Activated CD8-positive, alpha-beta memory T cell treated with anti-CD3 and anti-CD28 coated beads for 24 hours (primary cell): ENCODE measurements at places on chromosomes 6 and 20.

DNA sequence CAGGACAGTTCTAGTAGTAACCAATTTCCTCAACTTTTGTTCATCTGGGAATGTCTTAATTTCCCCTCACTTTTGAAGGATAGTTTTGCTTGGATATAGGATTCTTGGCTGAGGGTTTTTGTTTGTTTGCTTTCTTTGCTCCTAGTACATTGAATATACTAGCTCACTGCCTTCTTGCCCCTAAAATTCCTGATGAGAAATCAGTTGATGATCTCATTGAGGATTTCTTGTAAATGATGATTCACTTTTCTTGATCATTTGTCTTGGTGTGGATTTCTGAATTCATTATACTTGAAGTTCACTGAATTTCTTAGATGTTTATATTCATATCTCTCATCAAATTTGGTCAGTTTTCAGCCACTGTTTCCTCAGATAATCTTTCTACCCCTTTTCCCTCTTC is 49.1 kb upstream of the PRDM1 start:
- DNase-seq = no peak

DNA sequence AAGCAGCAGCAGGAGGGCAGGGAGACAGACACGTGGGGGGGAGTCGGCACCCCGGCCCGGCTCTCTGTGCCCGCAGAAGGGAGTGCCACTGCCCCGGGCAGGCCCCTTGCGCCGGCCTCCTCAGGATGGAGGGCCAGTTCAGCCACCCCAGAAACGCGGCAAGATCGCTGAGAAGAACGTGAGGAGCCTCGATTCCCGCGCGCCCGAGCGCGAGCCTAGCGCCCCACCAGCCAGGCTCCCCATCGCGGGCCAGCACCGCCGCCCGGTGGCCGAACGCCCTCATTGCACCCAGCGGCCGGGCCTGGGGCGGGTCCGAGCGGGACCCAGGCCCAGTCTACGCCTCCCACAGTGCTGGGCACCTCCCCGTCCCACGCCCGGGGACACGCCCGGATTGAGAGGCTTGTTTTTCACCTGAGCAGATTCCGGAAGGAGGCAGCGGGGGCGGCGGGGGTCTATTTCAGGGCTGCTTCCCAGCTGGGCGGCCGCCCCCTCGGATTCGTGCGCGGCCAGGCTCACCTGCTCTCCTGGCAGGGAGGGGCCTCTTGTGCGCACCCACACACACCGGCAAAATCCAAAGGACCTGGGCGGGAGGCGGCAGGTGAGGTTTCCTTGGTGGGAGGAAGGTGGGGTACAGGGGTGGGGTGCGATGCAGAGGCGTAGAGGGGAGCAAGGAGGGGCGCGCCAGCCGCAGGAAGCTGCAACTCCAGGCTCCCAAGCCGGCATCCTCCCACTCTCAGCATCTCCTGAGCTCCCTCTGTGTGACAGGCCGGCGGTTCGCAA is 9.0 kb upstream of the GRM4 start:
- peak; percentile 91 for DNase-seq

- DNase-seq = no peak
Observed at GRCh38 chr6:111951497-111952085, 78.3 kb upstream of the FYN start.

GRCh38 chr20:59585714-59586409 is 18.5 kb upstream of the PHACTR3 start:
- DNase-seq = no peak

- DNase-seq = no peak
Observed at GRCh38 chr20:62511300-62511914, 35.6 kb upstream of the GATA5 start.

GRCh38 chr20:62763404-62763803 is 32.9 kb upstream of the MRGBP start:
- DNase-seq = no peak

DNA sequence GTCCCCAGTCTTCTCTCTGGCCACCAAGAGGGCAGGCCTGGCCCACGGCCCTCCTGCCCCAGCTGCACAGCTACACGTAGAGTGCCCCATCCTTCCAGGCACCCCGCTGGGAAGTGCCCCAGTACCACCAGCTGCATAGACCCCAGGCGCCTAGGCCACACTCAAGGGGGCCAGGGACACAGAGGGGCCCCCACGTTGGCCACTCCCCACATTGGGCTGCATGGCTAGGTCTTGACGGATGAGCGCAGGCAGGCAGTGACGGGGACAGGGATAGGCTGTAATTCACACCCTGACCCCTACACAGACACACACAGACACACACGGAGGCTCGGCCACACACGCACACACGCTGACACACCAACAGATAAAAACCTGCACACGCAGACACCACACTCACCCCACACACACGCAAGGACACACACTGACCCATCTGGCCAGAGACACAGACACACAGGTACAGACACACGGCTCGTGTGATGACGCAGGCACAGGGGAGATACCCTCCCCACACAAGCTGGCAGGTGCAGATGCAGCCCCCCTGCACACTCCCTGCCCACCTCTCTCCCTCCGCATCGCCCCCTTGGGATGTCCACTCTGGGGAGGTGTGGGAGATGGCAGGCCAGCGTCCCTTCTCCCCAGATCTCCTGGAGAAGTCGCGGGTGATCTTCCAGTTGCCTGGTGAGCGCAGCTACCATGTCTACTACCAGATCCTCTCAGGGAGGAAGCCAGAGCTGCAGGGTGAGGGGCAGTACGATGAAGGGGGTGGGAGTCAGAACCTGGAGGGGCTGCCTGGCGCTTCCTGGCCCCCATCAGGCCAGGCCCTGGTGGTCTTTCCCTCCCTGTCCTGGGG is 30.0 kb downstream of the MYH7B start:
- DNase-seq = no peak

DNA sequence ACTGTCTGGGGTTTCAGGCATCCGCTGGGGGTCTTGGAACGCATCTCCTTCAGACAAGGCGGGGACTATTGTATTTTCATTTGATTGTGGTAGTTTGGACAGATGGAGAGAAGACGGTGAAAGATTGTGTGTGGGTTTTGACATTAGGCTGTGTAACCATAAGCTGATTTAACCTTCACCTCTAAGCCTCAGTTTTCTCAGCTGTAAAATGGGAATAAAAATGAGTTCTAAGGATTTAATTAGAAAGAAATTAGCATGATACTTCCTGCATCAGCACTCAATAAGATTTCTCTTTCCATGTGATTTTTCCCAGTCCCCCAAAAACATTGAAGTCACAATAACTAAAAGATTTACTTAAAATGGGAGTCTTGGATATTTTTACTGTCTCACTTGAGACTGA is 78.1 kb downstream of the CBFA2T2 start:
- DNase-seq = no peak

GRCh38 chr6:114281496-114281895 is 61.3 kb downstream of the HS3ST5 start:
- DNase-seq = no peak

DNA sequence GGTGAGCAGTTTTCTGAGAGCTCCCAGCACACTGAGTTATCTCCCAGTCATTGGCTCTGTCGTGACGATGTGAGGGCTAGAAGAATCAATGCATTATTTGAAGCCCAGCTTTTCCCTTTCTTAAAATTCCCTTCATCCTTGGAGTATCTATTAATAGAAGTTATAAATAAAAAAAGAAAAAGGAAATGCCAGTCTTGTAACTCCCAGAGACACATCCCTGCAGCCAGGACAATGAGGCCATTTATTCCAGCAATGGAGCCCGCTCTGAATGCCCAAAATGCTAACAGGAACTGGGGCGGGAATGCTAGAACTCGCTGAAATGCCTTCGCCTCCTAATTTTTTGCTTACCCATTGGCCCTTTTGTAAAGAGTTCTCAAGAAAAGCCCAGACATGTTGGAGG is 305.8 kb downstream of the TFAP2C start:
- DNase-seq = no peak

DNA sequence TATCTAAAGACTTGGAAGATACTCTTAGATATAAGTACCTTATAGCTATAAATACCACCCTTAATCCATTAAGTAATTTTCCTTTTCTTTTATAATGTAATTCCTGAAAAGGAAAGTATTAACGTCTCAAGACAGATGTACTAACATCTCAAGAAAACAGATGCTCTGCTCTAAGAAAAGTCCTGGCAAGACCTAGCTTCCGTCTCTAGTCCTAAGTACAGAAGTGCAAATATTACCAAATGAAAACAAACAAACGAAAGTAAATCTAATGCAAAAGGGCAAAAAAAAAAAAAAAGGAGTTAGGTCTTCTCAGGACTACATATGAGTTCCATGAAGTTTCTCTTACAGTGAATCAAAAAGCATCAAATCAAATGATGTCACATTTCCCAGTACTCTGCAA is 106.8 kb upstream of the PDE10A start:
- no peak for DNase-seq

GRCh38 chr20:60123096-60123495 is 164.9 kb downstream of the CDH26 start:
- DNase-seq = no peak

- DNase-seq = peak; percentile 64
Observed at GRCh38 chr20:10427060-10427692, 6.8 kb downstream of the MKKS start.

DNA sequence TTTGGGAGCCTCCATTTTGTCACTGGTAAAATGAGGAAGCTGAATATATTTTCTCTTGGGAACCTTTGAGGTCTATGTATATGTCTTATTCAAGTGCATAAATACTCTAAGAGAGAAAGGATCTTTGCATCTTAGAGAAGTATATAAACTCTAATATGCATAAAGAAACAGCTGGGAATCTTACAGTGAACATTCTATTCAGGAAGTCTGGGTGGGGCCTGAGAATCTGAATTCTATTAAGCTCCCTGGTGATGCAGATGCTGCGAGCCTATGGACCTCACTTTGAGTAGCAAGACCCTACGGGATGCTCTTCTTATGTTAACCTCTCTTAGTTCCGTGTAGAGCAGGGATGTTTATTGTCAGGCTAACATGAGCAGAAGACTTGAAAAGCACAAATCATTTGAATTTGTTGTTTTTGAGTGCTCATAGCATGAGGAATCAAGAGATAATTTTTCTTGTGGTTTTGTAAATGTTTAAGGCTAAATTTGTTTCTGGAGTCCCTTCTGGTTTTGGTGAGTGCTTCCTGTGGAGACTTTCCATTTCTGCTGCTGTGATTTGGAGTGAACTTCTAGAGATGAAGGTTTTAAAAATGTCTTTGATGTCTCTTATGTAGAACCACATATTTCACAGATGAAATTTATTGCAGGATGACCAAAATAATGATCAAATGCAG is 281.2 kb upstream of the JAG1 start:
- no peak for DNase-seq

GRCh38 chr6:81640891-81641290 is 111.6 kb downstream of the TENT5A start:
- no peak for DNase-seq

- DNase-seq = no peak
Observed at GRCh38 chr6:107357031-107357430, 102.3 kb downstream of the PDSS2 start.

DNA sequence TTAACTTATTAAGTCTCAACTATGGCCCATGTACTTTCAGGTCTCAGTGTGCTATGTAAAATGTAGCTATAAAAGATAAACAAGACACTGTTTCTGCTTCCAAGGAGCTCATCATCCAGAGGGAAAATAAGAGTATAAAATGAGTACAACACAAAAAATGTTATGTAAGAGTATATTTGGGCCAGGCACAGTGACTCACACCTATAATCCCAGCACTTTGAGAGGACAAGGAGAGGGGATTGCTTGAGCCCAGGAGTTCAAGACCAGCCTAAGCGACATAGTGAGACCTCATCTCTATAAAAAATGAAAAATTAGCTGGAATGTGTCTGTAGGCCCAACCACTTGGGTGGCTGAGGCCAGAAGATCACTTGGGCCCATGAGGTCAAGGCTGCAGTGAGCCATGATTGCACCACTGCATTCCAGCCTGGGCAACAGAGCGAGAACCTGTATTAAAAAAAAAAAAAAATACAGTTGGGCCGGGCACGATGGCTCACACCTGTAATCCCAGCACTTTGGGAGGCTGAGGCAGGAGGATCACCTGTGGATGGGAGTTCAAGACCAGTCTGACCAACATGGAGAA is 124.0 kb downstream of the EDN1 start:
- no peak for DNase-seq

- no peak for DNase-seq
Observed at GRCh38 chr6:110101885-110102284, 77.6 kb downstream of the WASF1 start.

DNA sequence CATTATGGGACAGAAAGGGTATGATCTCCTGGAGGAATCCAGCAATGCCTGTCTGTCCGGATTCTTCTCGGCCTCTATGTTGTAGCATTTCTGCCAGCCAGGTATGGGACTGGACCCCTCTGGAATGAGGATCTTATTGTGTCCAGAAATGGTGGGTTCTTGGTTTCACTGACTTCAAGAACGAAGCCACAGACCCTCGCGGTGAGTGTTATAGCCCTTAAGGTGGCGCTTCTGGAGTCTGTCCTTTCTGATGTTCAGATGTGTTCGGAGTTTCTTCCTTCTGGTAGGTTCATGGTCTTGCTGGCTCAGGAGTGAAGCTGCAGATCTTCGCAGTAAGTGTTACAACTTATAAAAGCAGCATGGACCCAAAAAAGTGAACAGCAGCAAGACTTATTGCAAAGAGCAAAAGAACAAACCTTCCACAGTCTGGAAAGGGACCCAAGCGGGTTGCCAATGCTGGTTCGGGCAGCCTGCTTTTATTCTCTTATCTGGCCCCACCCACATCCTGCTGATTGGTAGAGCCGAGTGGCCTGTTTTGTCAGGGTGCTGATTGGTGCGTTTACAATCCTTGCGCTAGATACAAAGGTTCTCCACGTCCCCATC is 62.3 kb upstream of the IER3 start:
- DNase-seq = no peak

- DNase-seq = no peak
Observed at GRCh38 chr6:149185799-149186357, 131.6 kb upstream of the TAB2 start.

DNA sequence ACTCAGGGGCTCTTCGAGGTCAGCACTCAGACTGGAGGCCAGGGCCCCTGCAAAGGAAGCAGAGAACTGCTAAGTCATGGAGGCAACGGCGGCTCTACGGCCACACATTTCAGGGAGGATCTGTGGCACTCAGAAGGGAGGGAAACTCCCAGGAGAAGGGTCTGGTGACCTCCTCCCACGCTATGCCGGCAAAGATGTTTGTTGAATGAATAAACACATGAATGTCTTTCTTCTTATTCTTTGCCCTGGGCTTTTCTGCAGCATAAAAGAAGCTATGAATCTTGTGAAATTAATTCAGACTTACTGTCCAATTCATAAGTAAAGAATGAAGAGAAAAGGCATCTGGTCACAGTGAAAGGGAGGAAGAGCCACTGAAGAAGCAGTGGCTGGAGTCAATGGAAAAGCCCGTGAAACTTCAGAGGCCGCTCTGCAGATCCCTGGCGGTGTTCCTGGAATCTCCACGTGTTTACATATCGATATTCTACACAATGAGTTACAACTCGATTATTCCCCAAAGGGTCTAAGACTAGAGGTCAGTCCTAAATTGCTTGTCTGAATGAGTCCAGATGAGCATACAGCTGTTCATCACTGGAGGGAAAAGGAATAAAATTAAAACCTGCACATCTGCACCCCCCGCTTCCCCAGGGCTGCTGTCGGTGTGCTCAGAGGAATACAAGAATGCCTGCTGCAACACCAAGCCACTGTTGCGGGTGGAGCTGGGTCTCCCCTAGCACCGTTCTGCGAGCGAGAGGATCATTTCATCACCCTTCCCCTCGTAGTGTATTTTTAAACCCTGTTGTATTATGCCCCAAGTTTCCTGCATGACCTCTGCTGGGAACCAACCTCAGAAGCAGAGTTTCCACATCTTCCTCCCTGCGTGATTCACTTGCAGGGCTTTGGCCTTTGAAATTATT is 25.6 kb downstream of the INSM1 start:
- DNase-seq = no peak

GRCh38 chr6:44432227-44432626 is 44.7 kb downstream of the CDC5L start:
- no peak for DNase-seq
